ENCODE measurements at places on chromosomes 2 and 18.

DNA sequence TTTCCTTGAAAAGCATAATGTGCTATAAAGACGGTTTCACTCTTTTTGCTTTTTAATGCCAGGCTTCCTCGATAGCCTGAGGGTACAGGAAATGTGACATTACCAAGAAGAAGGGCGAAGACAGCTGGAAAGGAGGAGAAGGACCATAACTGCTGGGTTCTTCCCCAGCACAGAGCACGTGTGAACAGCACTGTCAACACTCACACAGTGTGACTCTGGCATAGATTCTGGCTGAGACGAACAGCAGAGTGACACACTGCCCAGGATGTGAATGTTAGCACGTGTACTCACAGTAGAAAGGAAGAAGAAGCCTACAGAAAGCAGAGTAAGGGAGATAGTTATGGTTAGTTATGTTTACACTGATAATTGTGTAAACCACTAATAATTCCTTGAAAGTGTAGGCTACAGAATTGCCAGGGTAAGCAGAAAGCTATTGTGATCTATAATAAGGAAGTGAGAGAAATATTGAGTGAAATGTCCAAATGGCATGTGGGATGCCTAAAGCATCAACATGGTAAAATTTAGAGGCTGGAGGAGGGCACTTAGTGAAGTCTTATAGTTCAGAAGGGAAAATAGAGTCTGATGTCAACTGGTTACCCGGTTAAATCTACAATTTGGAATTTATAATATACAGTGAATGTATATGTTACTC is 198.2 kb downstream of the DLGAP1 start:
- no peaks in the 10 kb centered on the region for H3K36me3 ChIP-seq
- H3K27me3 ChIP-seq, result no peaks in the 10 kb centered on the region
- H3K27ac ChIP-seq, result no peak overlapping the region
- no peak overlapping the region for H3K4me3 ChIP-seq
- DNase-seq, result no peak

- no peaks in the 10 kb centered on the region for H3K4me1 ChIP-seq
- peaks cover 3% of the 10 kb centered on the region for H3K27me3 ChIP-seq
- no peak for DNase-seq
- H3K4me3 ChIP-seq, result no peak overlapping the region
- no peak overlapping the region for H3K27ac ChIP-seq
Observed at GRCh38 chr2:118593257-118593656, 254.2 kb downstream of the EN1 start.

- no peak for DNase-seq
- H3K27me3 ChIP-seq, result no peaks in the 10 kb centered on the region
- H3K4me1 ChIP-seq, result no peaks in the 10 kb centered on the region
- no peaks in the 10 kb centered on the region for H3K36me3 ChIP-seq
- H3K4me3 ChIP-seq, result no peak overlapping the region
Observed at GRCh38 chr2:124309563-124310138, 284.6 kb downstream of the CNTNAP5 start.

- peak; percentile 65 for DNase-seq
- H3K27me3 ChIP-seq, result no peaks in the 10 kb centered on the region
- no peaks in the 10 kb centered on the region for H3K36me3 ChIP-seq
- H3K4me3 ChIP-seq, result no peak overlapping the region
Observed at GRCh38 chr2:217990791-217991465, 11.9 kb downstream of the TNS1 start.

DNA sequence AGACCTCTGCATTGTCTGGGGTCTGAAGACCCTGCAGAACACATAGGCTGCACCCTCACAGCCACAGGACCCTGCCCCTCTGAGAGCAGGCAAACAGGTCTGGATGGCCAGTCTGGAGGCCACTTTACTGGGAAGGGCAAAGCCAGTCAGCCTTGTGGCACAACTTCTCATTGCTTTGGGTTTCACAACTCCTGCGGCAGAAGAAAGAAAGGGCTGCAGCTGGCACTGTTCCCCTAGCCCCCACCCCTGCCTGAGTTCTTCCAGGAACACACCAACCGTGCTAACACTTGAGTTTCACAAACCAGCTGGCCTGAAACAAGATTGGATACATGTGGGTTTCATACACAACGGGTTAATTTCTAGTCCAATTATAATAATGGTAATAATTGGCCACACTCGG is 276.5 kb upstream of the MGAT5 start:
- no peaks in the 10 kb centered on the region for H3K4me1 ChIP-seq
- no peaks in the 10 kb centered on the region for H3K36me3 ChIP-seq
- H3K4me3 ChIP-seq, result no peak overlapping the region
- no peak for DNase-seq
- no peaks in the 10 kb centered on the region for H3K27me3 ChIP-seq

DNA sequence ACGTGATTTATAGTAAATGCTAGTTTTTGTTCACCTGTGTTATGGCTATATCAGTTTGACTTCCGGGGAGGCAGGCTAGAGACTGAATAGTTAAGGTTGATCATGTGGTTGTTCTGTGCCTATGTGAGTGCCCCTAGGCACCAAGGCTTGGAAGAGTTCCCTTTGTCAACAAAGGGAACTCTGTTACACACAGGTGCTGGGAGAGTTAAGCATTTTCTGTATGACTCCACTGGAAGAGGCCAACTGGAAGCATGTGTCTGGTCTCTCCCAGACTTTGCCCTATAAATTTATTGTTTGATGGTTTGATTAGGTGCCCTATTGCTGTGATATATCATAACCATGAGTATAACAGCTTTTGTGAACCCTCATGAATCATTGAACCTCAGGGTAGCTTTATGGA is 63.8 kb downstream of the ARL6IP6 start:
- no peak overlapping the region for H3K27ac ChIP-seq
- no peaks in the 10 kb centered on the region for H3K4me1 ChIP-seq
- H3K4me3 ChIP-seq, result no peak overlapping the region

GRCh38 chr18:31586616-31587015 is 5.1 kb upstream of the TTR start:
- no peak for DNase-seq
- no peaks in the 10 kb centered on the region for H3K27me3 ChIP-seq
- H3K27ac ChIP-seq, result no peak overlapping the region
- H3K4me3 ChIP-seq, result no peak overlapping the region
- H3K4me1 ChIP-seq, result peaks cover 2% of the 10 kb centered on the region

- no peak overlapping the region for H3K27ac ChIP-seq
- no peaks in the 10 kb centered on the region for H3K27me3 ChIP-seq
- H3K4me1 ChIP-seq, result no peaks in the 10 kb centered on the region
- no peaks in the 10 kb centered on the region for H3K36me3 ChIP-seq
- H3K4me3 ChIP-seq, result no peak overlapping the region
Observed at GRCh38 chr2:142010477-142011270, 120.1 kb downstream of the LRP1B start.

GRCh38 chr2:12759248-12759647 is 42.5 kb downstream of the TRIB2 start:
- no peaks in the 10 kb centered on the region for H3K27me3 ChIP-seq
- H3K4me1 ChIP-seq, result peaks cover 15% of the 10 kb centered on the region
- no peak overlapping the region for H3K27ac ChIP-seq
- DNase-seq, result no peak
- no peak overlapping the region for H3K4me3 ChIP-seq
- H3K36me3 ChIP-seq, result no peaks in the 10 kb centered on the region

DNA sequence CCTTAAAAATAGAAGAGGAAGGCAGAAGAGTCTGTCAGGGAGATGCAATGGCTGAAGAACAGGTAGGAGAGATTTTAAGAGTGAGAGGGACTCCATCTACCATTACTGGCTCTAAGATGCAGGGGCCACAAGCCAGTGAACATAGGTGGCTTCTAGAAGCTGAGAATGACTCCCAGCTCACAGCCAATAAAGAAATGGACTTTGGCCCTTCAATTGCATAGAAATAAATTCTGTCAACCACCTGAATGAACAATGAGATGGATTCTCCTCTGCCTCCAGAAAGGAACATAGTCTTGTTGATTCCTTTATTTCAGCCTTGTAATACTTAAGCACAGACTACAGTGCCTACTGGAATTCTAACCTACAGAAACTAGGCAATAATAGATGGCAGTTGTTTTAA is 603.3 kb upstream of the NXPH2 start:
- H3K4me3 ChIP-seq, result no peak overlapping the region

GRCh38 chr2:218445602-218446001 is 26.7 kb downstream of the VIL1 start:
- H3K27ac ChIP-seq, result no peak overlapping the region
- peaks cover 25% of the 10 kb centered on the region for H3K36me3 ChIP-seq
- H3K4me3 ChIP-seq, result no peak overlapping the region
- H3K27me3 ChIP-seq, result no peaks in the 10 kb centered on the region
- DNase-seq, result no peak

- DNase-seq, result no peak
- no peaks in the 10 kb centered on the region for H3K27me3 ChIP-seq
- H3K4me1 ChIP-seq, result peaks cover 15% of the 10 kb centered on the region
- H3K27ac ChIP-seq, result no peak overlapping the region
Observed at GRCh38 chr2:46555646-46556234, 76.4 kb downstream of the TMEM247 start.

GRCh38 chr2:113111823-113112287 is 15.5 kb upstream of the IL1RN start:
- DNase-seq, result no peak
- peaks cover 45% of the 10 kb centered on the region for H3K4me1 ChIP-seq
- H3K27ac ChIP-seq, result no peak overlapping the region

Data from suprapubic skin (tissue), 4 donors.